Caudate nucleus (tissue), 63 donors: ENCODE measurements at places on chromosomes 3 and 15.

DNA sequence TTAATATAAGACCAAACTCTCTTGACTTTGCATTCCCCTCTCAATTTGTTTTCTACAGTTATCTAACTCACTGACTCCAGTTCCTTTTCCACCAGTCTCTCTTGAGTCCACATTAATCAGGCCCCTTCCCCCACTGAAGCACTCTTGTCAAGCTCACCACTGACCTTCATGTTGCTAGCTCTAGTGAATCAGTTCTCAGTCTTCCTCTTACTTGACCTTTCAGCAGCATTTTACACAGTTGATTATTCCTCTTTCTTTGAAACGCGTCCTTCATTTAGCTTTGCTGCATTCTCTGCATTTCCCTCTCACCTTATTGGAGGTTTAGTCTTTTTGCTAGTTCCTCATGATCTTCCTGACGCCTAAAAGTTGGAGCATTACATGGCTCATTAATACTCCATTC lies 8.3 kb downstream of the PPP2R3A start:
- no peak for DNase-seq

DNA sequence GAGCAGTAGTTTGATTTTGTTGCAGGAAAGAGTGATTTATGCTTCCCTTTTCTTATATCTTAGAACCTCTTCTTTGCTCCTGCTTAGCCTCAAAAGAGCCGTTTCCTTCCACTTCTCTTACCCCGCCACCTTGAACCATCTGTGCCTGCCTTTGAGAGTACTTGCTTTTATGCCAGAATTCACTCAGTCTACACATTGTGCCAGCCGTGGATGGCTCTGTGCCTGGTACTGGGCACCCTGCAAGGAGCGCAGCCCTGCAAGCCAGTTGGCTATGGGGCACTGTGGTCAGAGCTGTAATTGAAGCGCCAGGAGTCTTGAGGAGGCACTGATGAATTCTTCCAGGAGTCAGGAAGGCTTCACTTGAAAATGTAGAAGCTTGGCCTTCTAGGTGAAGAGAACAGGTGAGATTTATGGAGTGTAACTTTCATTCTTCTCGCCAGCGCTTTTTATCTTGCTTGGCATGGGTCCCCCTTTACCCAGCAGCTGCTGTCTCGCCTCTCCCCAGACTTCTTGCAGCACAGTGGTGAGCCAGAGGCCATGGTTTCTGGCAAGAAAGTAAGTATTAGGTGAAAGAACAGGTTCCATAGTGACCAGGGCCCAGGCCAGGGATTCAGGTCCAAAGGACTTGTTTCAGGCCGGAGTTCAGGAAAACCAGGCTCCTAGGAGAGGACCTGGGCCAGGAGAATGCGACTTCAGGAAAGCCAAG lies 4.9 kb downstream of the TMED3 start:
- no peak for DNase-seq

GRCh38 chr15:35723120-35723847 lies 177.3 kb upstream of the DPH6 start:
- no peak for DNase-seq

DNA sequence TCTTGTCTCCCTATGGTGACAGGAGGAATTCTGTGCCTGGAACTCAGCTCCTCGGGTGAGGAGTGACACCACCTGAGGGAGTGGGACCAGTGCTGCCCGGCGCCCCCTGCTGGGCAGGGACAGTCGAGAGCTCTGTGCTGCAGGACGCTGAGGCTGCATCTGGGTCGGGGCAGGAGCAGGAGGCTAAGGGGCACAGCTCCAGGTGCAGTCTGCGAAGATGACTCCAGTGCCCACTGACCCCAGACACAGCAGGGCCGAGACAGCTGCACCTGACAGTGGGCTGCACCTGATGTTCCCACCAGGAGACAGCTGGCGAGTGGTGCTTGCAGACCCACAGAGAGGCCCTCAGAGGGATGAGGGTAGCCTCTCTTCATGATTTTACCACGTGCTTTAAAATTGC lies 152.9 kb downstream of the ATP10A start:
- no peak for DNase-seq

DNA sequence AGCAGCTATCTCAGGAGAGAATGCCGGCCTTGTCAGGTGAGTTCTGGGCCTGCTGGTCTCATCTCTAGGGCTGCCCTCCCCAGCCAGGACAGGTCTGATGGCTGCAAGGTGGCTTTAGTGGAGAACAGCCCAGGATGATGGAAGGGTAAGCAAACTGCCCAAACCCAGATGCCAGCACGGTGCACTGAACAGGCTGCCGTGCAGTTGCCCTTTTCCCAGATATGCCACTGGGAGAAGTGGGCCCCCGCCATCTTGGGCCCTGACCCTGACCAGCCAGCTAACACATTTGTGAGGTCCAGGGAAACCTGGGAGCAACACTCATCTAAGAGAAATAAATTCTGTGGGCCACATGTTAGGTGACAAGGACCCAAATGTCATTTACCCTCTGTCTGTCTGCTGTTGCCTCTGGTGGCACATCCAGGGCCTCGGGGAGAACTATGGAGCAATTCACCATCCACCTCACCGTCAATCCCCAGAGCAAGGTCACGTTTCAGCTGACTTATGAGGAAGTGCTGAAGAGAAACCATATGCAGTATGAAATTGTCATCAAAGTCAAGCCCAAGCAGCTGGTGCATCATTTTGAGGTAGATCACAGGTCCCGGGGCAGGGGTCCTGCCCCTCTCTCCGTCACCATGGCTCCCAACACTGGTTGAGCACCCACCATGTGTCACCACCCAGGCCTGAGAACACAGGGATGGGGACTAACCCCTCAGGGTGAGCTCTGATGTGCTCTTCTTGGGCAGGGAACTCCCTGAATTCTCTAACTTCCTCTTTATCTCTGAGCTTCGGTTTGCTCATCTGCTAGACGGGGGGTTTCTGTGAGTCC lies 1.8 kb downstream of the ITIH1 start:
- DNase-seq: no peak

GRCh38 chr15:50854601-50855490 lies 53.6 kb upstream of the AP4E1 start:
- no peak for DNase-seq

GRCh38 chr3:37492977-37493471 lies 318.6 kb upstream of the LRRFIP2 start:
- DNase-seq: no peak

- no peak for DNase-seq
These were observed 821.0 kb downstream of the FHIT start for GRCh38 chr3:60430205-60430604.

- no peak for DNase-seq
These were observed 43.4 kb downstream of the MUC20 start for GRCh38 chr3:195763843-195764825.

DNA sequence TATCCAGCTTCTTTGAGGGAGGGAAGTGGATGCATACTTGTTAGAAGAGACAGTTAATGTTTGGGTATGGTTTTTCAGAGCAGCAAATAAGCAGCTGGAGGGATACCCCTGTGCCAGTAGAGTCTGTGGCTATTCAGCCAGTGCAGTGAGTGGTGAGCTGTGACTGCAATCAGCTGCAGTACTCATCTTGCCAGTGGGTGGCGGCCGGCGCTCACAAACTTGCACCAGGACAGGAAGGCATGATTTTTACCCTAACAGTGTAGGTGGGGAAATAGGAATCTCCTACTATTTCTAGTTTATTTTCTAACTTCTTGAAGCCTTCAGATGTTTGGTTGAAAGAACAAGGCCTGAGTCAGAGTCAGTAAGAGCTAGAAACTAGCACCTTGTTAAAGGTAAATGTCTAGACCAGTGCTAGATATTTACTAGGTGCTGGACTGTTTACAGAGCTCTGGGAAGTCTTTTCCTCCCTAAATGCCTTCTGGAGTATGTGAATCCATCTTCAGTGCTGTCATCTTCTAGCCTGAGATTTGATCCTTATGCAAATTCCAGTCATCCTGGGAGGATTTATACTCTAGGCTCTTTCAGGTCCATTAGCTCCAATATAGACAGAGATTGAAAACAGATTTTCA lies 23.6 kb downstream of the TIMP4 start:
- DNase-seq: no peak

DNA sequence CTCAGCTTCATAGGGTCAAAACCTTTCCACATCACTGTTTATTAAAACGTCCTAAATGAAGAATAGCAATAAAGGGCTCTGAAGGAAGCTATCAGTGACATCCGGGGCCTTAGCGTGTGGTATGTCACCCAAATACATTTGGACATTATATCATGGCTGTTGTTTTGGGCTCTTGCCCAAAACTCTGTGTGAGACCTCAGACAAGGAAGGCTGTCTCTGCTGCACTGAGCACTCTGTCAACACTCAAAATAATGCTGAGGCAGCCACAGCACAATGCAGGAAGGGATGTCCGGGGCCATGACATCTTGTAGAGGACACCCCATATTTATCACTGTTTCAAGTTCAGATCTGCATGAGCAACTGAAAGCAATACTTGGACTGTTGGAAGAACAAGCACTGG lies 293.8 kb upstream of the WNT5A start:
- DNase-seq: no peak

- no peak for DNase-seq
These were observed 351.4 kb downstream of the CNTN3 start for GRCh38 chr3:74263031-74263430.

GRCh38 chr3:132001036-132001435 lies 33.8 kb downstream of the CPNE4 start:
- no peak for DNase-seq

- no peak for DNase-seq
These were observed 232.0 kb upstream of the HES1 start for GRCh38 chr3:193903966-193904365.

GRCh38 chr15:87579537-87579936 lies 677.0 kb downstream of the NTRK3 start:
- DNase-seq: no peak

- DNase-seq: no peak
These were observed 45.6 kb upstream of the LDHAL6B start for GRCh38 chr15:59160880-59161593.

GRCh38 chr15:101179341-101180153 lies 72.3 kb downstream of the CHSY1 start:
- no peak for DNase-seq

DNA sequence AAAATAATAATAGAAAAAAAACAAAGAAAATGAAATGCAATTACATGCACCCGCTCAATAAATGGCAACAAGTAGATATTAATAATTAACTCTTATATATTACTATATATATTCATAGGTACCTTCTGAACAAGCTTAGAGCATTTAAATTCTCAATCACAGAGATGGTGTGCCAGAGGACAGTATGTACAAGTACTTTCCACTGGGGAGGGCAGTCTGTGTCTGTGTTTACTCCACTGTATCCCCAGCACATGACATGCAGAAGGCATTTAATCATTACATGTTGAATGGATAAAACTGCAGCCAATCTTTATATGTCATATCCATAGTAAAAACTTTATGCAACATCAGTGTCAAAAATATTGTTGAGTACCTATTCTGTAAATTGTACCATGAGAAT lies 97.8 kb downstream of the UACA start:
- no peak for DNase-seq

DNA sequence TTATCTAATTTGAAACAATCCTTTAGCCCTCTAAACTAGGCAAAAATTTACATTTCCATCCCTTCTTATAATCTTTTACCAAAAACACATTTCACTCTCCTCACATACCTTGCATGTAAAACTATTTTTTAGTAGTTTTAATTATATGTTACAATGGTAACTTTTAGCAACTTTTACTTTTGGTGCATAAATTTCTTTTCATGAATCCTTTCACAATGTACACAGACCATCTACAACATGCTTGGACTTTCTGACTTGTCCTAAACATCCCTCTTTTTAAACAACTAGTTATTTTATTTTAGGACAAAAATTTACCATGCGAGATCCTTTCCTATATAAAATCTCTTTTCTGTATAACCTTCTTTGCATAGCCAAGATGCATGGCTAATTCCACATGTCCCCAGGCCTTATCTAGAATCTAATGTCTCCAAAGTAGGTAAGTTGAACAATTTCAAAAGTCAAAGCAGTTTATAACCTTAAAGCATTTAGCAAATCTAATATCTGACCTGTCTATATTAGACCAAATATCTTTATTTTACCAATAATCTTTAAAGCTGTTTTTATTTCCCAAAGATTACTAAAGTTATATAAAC lies 14.4 kb upstream of the ALDH1L1 start:
- no peak for DNase-seq

GRCh38 chr15:95658799-95659198 lies 671.7 kb upstream of the NR2F2 start:
- no peak for DNase-seq

DNA sequence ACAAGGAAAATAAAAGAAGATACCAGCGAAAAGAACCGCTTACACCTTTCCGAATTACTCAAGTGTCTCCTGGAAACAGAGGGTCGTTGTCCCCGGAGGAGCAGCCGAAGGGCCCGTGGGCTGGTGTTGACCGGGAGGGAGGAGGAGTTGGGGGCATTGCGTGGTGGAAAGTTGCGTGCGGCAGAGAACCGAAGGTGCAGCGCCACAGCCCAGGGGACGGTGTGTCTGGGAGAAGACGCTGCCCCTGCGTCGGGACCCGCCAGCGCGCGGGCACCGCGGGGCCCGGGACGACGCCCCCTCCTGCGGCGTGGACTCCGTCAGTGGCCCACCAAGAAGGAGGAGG lies 325 bp downstream of the ALCAM start:
- DNase-seq: no peak

GRCh38 chr15:24752354-24752753 lies 76.8 kb downstream of the NPAP1 start:
- no peak for DNase-seq

DNA sequence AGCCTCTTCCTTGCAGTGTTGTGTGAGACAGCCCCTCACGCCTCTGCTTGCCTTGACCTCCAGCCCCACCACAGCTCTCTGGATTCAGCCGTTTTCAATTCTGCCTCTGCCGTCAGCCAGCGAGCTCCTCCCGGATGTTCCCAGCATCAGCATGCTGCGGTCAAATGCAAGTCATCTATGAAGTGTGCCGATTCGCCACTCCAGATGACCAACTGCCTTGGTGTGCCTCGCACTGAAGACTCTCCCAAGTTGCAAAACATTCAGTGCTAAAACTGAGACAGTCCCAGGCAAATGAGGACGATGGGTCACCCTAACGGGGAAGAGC lies 30.6 kb upstream of the RASA2 start:
- DNase-seq: no peak

DNA sequence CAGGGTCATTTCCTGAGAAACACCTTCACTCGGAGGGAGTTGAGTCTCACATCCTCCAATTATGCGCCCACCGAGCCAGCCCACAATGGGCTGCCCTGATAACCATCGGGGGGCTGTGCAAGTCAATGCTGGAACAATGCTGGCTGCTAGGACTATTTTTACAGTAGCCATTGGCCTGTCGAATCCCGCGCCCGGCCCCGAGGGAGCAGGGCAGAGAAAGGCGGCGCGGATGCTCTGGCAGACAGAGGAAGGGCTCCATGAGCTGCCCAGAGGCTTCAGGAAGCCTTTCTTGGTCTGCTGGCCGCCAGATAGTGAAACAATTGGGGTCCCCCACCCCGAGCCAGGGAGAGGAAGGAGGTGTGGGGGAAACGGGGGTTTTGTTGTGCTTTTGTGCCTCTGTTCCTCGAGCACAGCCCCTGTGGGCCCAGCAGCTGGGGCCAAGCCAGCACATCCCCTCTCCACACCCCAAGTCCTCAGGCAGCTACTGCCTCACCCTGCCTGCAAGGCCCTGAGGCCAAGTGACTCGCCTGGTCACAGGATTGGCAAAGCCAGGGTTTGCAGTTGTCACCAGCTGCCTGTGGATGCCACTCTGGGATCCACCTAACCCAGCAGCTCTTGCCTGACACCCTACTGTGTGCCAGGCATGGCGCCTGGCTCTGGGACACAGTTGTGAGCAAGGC lies 39.0 kb downstream of the SLC6A6 start:
- no peak for DNase-seq
